Mammary microvascular endothelial cell (primary cell): ENCODE measurements at places on chromosomes 11 and 22. TPM values are rescaled to one million over a fixed set of nuclear protein-coding genes. Genes with fewer than 3 reads are reported as not detected.

APOA4 gene
- total RNA-seq = not detected in 2 replicates

TREH gene
- total RNA-seq = not detected in 2 replicates

DUSP8 gene
- total RNA-seq = 3.3 and 3.7 TPM in 2 replicates

DDIAS gene
- total RNA-seq = 7.7 and 12.3 TPM in 2 replicates

CACNA1I gene
- total RNA-seq = not detected in 2 replicates

ZPR1 gene
- 38.2 and 44.8 TPM in 2 replicates for total RNA-seq

KCTD14 gene
- 1.4 and 1.6 TPM in 2 replicates for total RNA-seq

CD3E gene
- total RNA-seq = not detected in 2 replicates

OR52E1 gene
- not detected in 2 replicates for total RNA-seq

PRR5L gene
- total RNA-seq = 19.0 and 25.6 TPM in 2 replicates

MAPK8IP1 gene
- 2.2 and 3.5 TPM in 2 replicates for total RNA-seq

SH3BP1 gene
- total RNA-seq = 0.59 and 0.93 TPM in 2 replicates

TMEM45B gene
- total RNA-seq = 0.07 and 0.74 TPM in 2 replicates

MAP6 gene
- 0.30 and 0.87 TPM in 2 replicates for total RNA-seq

SMCO4 gene
- 23.0 and 39.5 TPM in 2 replicates for total RNA-seq

DRD4 gene
- total RNA-seq = not detected in 2 replicates

TMPRSS4 gene
- total RNA-seq = not detected in 2 replicates

TMEM121B gene
- 0.10 and 0.33 TPM in 2 replicates for total RNA-seq

OLFML1 gene
- not detected in 2 replicates for total RNA-seq

INSC gene
- 0.20 TPM in 1 of 2 replicates, not detected in the other for total RNA-seq

PATE1 gene
- total RNA-seq = not detected in 2 replicates

OR8D1 gene
- total RNA-seq = not detected in 2 replicates

EMSY gene
- 20.1 and 25.9 TPM in 2 replicates for total RNA-seq

GGTLC2 gene
- total RNA-seq = not detected in 2 replicates

NOX4 gene
- 18.7 and 31.4 TPM in 2 replicates for total RNA-seq

GTF2H1 gene
- total RNA-seq = 48.1 and 62.7 TPM in 2 replicates

ZFP91 gene
- total RNA-seq = 40.8 and 47.3 TPM in 2 replicates

OR2AT4 gene
- total RNA-seq = not detected in 2 replicates

EXPH5 gene
- total RNA-seq = under 0.01 and 0.15 TPM in 2 replicates

GAL3ST1 gene
- not detected in 2 replicates for total RNA-seq

C11orf86 gene
- total RNA-seq = not detected in 2 replicates

CD248 gene
- 0.07 and 0.25 TPM in 2 replicates for total RNA-seq

C22orf31 gene
- not detected in 2 replicates for total RNA-seq

SYT9 gene
- 0.30 TPM in 1 of 2 replicates, not detected in the other for total RNA-seq

TMEM109 gene
- total RNA-seq = 198 and 201 TPM in 2 replicates

CDC42EP1 gene
- 79.8 and 81.1 TPM in 2 replicates for total RNA-seq

SLC25A17 gene
- 14.9 and 17.1 TPM in 2 replicates for total RNA-seq

SLC5A1 gene
- not detected in 2 replicates for total RNA-seq
